Activated naive CD8-positive, alpha-beta T cell treated with anti-CD3 and anti-CD28 coated beads, Interleukin-2, amount 10 ng/mL, durations not matched to agents 7 days and 5 days (primary cell): ENCODE measurements at places on chromosomes 4 and X.

DNA sequence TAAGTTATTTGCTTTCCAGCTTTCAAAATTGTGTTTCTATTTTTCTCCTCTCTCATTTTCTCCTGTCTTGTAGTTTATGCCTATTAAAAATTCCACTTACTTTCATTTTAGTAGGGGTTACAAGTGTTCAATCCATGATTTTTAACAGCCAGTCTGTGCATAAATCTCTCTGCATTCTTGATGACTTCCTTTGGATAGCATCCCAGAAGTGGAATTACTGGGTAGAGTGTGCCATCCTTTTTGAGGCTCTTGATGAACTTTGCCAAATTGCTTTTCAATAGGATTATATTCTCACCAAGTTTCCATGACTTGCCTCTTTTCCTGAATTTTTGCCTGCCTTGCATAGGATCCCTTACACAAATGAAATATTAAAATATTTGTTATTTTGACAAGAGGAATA, 58.5 kb downstream of the DIPK2B start:
- H3K36me3 ChIP-seq, result no peaks in the 10 kb centered on the region
- H3K27me3 ChIP-seq, result no peaks in the 10 kb centered on the region
- H3K4me3 ChIP-seq, result no peak overlapping the region
- DNase-seq, result no peak
- H3K4me1 ChIP-seq, result no peaks in the 10 kb centered on the region
- H3K27ac ChIP-seq, result no peak overlapping the region

DNA sequence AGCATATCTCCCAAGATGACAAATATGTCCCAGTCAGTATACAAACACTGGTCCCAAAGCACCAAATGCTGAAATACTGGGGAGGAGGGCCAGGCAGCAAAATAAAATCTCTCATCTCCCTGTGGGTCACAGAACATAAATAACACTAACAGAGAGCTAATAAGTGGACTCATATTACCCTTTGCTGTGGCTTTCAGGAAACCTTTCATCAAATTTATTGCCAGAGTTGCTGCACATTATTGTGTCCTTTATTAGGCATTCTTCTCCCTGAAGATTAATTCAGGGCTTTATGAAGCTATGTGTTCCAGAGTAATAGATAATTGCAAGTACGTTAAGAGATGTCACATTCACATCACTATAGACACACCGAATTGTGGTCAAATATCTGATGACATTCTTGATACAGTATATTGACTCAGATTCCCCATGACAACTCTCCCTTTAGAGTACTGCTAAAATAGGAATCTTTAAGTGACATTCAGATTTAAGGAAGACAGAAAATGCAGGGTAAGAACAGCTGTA, 124.1 kb upstream of the PRR32 start:
- H3K27me3 ChIP-seq, result no peaks in the 10 kb centered on the region
- H3K36me3 ChIP-seq, result no peaks in the 10 kb centered on the region
- no peak overlapping the region for H3K27ac ChIP-seq
- H3K4me1 ChIP-seq, result no peaks in the 10 kb centered on the region
- no peak for DNase-seq

GRCh38 chr4:47858006-47858405, 20.1 kb upstream of the CORIN start:
- no peaks in the 10 kb centered on the region for H3K27me3 ChIP-seq
- no peak overlapping the region for H3K4me3 ChIP-seq

DNA sequence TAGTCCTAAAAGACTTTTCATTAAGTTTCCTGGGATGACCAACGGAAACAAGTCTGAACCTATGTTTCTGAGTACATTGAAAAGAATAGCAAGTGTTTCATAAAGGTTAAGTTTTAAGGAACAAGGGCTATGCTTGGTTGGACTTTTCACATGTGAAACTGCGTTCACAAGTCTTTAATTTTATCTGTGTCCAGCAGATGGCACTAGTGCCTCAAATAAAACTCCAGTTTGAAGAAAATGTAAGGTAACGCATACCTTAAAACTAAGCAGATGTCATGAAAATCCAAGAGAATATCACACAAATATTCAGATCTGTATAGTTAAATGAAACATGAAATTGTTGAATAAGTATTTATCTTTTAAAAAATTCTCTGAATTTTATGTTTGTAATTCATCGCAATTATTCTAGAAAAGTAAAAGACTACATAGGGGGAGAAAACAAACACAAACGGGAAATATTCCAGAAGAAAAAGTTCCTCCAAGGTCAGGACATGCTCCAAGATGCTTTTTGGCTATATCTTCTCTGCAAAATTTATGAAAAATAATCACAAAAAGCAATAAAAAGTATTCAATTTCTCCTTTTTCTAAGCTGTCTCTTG, 89.6 kb upstream of the MAD2L1 start:
- no peak overlapping the region for H3K4me3 ChIP-seq
- no peaks in the 10 kb centered on the region for H3K4me1 ChIP-seq
- DNase-seq, result no peak
- no peak overlapping the region for H3K27ac ChIP-seq
- H3K27me3 ChIP-seq, result peaks cover 8% of the 10 kb centered on the region
- H3K36me3 ChIP-seq, result no peaks in the 10 kb centered on the region

- peaks cover 14% of the 10 kb centered on the region for H3K36me3 ChIP-seq
- no peak overlapping the region for H3K27ac ChIP-seq
- H3K4me1 ChIP-seq, result peaks cover 16% of the 10 kb centered on the region
- H3K27me3 ChIP-seq, result no peaks in the 10 kb centered on the region
- peak overlapping the region; percentile 45 for H3K4me3 ChIP-seq
Measured at GRCh38 chrX:30572678-30573077, 4.9 kb downstream of the TASL start.
